Activated CD4-positive, CD25-positive, alpha-beta regulatory T cell treated with anti-CD3 and anti-CD28 coated beads, Interleukin-2, amount 50 U/mL, for 24 hours (primary cell): ENCODE measurements at places on chromosomes 4 and X.

DNA sequence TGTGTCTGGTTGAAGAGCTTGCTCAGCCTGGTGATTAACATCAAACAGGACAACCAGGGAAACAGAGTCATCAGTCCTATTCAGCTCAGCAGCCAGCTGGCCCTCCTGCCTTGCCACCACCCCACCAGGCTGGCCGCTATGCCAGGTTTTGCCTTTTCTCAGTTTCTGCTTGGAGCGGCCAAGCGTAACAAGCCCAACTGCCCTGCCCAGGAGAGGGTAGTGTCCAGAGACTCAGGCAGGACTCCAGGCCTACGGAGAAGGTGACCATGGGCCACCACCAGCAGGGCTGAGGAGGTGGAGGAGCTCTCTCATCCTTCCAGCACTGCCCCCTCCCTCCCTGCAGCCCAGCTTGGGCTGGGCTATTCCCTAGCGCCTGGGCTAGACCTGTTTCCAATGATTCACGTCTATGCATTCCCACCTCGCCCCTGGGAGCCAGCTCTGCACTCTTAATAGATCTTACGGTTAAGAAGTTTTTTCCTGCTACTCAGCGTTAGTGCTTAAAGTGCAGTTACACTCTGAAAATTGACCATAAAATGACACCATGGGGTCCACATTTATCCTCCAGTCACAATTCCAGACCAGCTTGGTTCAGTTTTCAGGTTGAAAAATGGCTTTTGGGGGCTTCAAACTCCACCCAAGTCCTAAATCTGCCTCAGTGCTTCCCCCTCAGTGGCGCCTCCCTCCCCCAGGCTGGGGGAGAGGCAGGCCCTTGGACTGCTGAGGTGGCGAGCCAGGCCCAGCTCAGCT lies 124.0 kb upstream of the PJA1 start:
- no peak for ATAC-seq

DNA sequence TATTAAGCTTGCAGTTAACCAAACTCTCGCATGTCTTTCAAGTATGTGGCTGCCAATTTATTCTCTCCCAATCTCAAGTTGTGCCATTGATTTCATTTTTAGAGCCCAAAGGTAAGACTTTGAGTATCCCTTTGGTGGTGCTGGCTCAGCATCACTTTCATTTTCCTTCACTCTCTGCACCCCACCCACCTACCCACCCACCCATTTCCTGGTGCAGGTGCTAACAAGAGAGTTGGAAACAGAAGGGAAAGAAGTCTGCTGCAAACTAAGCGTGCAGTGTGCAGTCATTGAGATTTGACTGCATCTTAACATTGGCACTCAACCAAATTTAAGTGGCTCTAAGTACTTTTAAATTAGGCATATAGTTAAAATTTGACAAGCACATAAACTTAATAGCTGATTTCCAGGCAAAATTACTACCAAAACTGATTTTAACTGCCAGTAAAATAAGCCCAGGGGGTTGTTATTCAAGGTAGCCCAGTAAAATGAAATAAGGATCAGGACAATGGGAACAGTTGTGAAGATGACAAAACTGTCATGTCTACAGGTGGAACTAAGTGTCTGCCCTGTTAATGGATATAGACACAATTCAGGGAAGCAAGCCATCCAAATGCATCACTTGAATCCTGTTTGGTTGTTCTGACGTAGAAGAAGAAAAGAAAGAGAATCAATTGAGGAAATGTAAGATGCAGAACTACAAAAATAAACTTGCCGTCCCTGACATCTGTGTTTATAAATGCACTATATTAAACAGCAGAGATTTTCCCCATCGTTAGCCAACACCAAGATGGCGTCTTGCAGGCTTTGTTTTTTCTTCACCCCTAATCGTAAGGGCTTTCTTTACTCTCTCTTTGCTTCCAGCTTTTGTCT lies 184.2 kb downstream of the KDR start:
- peak; percentile 42 for ATAC-seq

DNA sequence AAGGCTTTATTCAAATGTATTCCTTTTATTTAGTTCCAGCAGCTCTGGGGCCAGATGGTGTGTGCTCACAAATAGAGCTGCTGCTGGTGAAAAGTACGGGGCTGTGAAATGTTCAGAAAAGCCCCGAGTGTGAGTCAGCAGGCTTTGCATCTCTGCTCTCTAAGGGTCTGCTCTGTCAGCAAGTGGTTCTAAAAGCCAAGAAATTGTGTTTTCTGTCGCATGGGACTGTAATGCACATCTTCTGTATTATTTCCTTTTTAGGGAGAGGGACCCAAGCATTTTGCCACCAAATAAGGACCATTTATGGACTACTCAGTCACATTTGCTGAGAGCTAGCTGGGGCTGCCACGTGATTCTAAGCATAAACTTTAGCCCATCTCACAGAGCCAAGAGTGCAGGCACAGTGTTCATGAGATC lies 82.9 kb upstream of the NHS start:
- no peak for ATAC-seq

GRCh38 chr4:37797923-37798322 lies 28.6 kb upstream of the PGM2 start:
- peak; percentile 48 for ATAC-seq

DNA sequence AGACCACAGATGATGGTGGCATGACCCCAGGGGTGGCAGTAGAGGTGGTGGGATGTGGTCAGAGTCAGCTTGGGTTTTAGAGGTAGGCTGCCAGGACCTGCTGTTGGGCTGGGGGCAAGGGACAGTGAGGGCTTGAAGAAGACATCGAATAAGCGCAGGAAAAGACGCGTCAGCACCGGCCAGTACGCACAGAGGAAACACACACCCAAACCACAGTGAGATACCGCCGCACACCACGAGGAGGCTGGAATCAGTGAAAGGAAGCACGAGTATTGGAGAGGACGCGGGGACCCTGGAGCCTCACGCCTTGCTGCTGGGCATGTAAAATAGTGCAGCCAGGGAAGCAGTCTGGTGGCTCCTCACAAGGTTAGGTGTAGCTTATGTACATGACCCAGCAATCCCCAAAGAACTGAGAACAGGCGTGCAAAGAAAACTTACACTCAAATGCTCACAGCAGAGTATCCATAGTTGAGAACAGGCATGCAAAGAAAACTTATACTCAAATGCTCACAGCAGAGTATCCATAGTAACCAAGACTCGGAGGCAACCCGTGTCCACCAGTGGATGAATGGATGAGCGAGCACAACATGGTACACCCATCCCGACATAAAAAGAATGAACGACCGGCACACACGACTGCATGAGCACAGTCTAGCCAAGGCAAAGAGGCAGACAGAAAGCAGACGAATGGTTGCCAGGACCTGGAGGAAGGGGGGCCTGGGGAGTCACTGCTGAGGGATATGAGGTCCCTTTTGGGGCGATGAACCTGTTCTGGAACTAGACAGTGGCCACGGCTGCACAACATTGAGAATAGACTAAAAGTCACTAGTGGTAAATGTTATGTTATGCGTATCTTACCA lies 13.3 kb downstream of the PDZD4 start:
- ATAC-seq: no peak

DNA sequence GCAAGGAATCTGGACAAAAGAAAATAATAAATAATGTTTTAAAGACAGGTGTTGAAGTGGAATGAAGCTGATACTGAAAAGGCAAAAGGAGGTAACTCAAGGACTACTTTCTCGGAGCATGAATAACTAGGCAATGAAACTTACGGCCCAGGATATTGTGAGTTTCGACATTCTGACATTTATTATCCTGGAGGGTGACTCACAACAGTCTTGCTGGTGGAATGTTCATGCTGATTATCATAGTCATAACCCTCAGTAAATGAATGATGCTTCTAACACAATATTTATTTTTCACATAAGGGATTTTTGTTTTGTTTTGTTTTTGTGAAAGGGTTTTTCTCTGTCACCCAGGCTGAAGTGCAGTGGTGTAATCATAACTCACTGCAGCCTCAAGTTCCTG lies 147.0 kb upstream of the HPGD start:
- no peak for ATAC-seq

- ATAC-seq: no peak
Measured at GRCh38 chr4:136863756-136864155, 668.5 kb downstream of the PCDH18 start.

DNA sequence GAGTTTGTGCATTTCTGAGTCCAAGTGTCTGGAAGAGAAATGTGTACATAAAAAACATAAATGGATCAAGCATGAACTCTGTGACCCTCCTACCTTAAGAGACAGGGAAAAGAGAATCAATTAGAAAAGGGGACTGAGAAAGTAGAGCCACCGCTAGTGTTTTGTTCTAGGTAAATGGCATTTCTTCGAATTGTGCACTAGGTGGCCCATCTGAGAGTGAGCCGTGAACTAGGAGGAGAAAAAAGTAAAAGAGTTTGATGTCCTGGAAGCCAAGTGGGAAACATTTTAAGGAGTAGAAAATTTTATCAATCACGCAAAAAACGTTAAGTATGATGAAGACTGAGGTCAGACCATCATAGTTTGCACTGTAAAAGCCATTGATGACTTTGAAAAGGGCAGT lies 55.1 kb downstream of the NAF1 start:
- no peak for ATAC-seq

GRCh38 chr4:159042097-159042605 lies 60.7 kb upstream of the RAPGEF2 start:
- ATAC-seq: no peak

DNA sequence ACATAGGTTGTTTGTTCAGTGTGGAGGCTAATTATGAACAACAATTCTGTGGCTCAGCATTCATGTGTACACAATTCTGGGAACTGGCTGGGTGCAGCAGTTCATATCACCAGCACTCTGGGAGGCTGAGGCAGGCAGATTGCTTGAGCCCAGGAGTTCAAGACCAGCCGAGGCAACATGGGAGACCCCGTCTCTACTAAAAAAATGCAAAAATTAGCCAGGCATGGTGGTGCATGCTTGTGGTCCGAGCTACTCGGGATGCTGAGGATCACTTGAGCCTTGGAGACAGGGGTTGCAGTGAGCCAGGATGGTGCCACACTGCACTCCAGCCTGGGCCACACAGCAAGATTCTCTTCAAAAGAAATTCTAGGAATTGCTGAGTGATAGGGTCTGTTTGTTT lies 4.5 kb upstream of the PPP2R2C start:
- ATAC-seq: no peak

GRCh38 chr4:121597346-121597934 lies 99.3 kb downstream of the ANXA5 start:
- peak; percentile 33 for ATAC-seq

DNA sequence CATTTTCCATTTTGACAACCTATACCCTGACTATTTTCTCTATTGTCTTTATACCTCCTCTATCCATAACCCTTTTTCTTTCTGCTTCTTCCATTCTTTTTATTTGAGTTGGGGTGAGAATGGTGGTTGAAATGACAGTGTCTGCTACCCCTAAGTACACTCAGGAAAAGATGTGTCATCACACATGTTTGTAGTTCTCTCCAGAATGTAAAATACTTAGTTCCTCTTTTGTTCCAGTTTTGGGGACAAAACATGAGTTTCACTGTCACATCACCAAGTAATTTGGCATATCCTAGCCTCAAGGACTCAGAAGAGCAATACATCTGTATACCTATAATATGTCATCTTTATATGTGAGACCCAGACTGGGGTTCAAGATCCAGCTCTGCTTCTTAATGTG lies 90.3 kb downstream of the COMMD8 start:
- ATAC-seq: no peak

DNA sequence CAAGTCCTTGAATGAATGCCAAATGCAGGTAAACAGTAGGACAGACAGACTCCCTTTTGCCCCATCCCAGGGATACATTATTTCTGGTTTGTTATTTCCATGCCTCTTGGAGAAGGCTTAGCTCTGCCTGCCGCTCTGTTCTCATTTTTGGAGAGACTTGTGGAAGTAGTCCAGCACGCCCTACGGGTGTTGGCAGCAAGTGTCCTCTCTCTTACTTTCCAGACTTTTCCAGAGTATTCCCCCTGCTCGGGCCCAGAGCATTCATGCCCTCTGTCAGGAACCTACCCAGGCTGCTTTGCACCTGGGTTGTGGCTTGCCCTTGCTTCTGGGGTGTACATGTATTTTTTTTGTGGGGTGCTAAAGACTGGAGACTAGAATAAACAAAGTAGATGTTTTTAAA lies 15.3 kb downstream of the SLC34A2 start:
- no peak for ATAC-seq

GRCh38 chr4:75385106-75385505 lies 129.1 kb downstream of the RCHY1 start:
- ATAC-seq: no peak

GRCh38 chrX:1023676-1024075 lies 188.8 kb downstream of the CRLF2 start:
- ATAC-seq: no peak

- no peak for ATAC-seq
Measured at GRCh38 chr4:88211473-88212252, 53.2 kb upstream of the ABCG2 start.

- no peak for ATAC-seq
Measured at GRCh38 chr4:7757501-7758471, 181.9 kb downstream of the AFAP1 start.

DNA sequence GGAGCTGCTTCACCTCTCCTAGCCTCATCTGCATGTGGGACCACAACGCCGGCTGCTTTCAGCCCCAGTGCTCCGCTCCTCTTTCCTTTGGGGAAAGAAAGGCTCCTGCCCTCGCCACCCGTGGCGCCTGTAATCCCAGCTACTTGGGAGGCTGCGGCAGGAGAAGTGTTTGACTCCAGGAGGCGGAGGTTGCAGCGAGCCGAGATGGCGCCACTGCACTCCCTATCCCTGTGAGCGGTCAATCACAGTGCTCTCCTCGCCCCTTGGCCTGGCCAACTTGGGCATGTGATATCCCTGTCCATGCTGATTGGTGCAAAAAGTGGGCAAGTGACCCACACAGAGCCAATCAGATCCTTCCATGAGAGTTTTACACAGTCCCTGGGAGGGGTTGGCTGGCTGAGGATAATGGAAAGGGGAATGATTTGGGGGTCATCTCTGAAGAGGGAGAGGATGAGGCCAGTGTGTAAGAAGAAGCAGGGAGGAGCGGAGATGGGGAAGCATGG lies 56.2 kb downstream of the WFS1 start:
- ATAC-seq: no peak

DNA sequence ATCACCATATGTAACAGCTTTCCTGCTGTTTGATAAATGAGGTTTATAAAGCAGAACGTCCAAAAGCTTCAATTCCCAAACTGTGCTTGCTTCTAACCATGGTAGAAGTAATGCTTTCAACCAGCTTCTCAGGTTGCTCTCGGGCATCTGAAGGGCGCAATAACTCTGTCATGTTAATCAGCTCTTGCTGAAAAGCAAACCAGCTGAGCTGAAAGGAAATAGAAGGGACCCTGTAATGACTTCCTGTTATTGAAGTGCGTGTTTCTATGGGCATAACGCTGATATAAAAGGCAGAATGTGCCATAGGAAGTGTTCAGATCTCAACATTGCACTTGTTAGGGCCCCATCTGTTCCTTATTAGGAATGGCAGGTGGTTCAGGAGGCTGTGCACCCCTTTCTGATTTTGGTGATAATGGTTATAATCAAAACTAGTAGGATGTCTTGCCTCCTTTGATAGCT lies 21.2 kb downstream of the HERC3 start:
- ATAC-seq: peak; percentile 69

DNA sequence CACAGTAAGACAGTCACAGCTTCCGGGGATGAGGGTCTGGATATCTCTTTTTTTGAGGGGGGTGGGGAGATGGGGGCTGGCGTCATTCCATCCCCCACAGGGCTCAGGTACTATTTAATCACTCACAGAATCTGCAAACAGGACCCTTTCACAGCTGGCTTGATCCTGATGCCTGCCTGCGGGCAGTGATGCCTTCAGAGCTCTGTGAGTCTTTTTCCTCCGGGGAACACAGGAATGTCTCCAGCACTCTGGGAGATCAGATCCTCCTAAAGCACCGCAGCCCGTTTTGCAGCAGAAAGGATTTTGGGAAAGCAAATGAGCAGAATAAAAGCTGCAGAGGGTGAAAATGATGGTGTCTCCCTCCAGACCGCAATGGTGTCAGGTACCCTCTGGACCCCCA lies 13.2 kb upstream of the SHOX start:
- ATAC-seq: no peak
